Activated CD4-positive, CD25-positive, alpha-beta regulatory T cell (primary cell): ENCODE measurements at places on chromosomes 12 and 14.

GRCh38 chr14:68906439-68906838, 72.7 kb downstream of the ACTN1 start:
- no peak for DNase-seq

DNA sequence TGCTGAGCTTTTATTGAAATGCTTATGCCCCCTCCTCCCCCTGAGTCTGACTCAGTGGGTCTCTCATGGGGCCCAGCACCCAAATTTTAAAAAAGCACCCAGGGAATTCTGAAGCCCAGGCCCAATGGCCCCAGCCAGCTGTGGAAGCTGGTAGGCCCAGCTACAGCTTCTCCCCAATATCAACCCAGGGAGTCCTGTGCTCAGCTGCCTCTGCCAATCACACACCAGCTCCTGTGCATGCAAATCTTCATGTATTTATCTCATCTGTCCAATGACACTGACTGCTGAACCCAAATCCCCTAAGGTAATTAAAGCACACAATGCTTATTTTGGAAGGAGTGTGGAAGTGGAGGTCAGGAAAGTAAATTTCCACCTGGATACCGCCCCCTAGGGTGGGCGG, 76.3 kb downstream of the CCDC88C start:
- DNase-seq, result no peak

GRCh38 chr12:29980304-29980703, 196.6 kb upstream of the TMTC1 start:
- DNase-seq, result no peak

DNA sequence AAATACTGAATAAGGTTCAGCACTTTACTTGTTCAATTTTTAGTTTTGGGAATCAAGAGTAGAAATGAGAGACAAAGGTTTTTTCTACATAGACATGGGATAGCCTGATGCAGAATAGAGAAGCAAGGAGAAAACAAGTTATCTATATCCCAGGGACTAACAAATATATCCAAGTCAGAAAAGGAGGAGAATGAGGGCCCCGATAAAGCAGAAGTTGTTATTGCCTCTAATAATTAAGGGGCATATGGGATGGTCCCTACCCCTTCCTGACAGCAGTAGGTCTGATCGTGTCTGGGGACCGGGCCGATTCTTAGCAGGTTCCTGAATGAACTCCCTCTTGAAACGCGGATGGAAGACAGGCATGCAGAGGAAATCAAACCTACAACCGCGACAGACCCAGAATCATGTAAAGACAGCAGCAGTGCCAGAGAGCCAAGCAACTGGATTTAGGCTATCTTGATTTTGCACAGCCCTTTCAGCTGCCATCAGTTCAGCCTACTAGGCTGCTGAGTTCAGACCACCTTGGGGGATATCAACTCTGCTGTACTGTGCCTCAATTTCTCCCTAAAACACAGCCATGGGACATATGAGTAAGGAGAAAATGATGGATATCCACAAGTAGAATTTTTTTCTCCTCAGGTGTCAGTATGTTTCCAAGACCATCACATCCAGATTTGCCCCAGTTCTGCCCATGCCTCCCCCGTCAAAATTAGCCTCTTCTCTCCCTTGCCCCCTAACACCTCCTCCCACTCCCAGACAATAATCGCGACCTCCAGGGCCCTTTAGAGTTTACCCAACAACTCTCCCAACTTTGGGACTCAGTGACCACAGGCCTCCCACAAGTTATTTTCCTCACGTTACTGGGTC, 706 bp downstream of the PRMT5 start:
- no peak for DNase-seq

DNA sequence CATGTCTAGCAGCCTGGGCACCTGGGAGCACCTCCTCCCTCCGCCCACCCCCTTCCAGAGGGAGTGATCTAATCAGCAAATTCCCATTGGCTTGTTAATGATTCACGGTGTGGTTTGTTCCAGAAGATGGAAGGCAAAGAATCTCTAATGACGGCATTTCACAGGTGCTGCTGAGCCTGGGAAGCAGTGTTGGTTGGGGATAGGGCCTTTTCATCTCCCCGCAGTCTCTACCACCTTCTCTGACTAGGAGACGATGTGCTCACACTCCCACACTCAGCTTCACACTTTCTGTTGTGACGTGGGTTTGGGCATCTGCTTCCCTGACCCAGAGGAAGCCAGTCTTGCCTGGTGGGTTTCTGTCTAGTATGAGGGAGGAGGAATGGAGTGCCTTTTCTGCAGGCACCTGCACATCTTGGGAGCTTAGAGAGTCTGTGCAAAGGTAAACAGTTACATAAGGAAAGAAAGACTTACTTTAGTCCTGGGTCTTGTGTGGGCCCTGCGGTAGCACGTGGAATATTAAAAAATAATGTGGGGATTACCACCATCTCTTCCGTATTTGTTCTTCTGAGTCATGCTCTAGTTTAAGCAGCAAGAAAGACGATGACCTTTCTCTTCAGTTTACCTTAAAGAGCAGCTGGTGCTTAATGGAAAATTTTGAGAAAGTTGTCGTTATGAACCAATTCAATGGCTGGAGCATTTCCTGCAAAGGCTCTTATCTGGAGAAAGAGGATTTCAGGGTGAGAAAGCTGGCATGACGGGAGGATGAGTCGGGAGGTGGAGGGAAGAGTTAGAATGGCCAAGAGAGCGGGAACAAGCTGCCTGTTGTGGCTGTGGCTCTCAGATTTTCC, 70.6 kb upstream of the ARHGAP5 start:
- DNase-seq, result no peak

GRCh38 chr14:51367600-51367931, 127.5 kb downstream of the TMX1 start:
- no peak for DNase-seq

DNA sequence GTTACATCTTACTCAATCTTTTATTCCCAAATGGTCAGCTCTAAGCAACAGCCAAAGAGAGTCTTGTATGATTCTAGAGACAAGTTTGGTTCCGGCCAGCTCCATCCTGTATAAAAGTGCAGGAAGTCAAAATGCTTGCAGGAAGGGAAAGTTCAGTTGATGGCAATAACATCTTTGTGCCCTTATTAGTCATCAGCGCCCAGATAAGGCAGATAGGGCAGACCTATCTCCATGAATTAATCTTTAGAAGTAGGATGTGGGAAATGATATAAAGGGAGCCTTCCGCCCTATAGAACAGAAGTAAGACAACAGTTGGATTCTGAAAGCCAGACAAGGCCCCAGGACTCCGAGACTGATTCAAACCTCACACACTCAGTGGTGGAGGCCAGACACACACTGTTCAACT, 6.4 kb downstream of the GNS start:
- DNase-seq, result no peak

DNA sequence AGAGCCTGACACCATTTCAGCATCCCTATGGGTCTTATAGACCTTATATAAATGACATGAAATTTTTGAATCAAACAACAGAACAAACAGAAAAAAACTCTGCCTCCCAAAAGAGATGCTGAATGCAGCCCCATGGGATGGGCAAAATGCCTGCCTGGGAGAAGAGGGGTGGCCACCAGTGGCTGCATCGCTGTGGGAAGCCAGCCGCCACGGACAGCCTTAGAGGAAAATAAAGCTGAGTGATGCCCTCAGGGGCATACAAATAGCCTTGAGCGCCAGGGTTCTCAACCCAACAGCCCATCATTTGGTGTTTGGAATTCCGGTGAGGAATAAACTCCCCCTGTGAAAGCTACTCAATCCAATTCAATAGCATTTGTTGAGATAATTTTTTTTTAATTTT, 22.9 kb downstream of the SYNE3 start:
- DNase-seq, result no peak

- no peak for DNase-seq
These were observed 11.2 kb upstream of the BTG1 start for GRCh38 chr12:92156704-92157395.

DNA sequence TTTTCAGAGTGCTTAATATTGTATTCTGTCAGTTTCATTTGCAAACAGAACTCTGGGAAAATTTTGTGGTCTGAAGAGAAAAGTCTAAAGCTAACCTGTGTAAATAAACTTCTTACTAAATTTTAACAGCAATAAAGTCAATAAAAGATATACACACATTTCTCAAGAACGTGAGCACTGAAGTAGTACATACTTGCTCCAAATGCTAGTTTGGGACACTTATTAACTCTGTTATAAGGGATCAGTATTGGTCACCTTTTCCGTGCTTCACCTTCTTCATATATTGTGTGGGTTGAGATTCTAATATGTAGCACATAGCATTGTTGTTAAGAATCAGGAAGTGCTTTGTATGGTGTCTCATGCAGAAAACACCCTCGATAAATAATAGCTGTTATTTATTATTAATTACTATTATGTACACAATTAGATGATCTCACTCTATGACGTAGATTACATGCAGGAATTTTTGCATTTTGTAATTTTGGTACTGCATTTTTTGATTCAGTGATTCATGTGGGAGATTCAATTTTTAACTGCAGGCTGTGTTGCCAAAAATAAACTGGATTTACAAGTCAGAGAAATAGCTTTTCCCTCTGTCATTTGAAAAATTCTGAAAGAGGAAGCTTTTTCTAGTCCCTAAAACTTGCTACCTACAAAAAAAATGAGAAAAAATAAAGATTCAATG, 300.9 kb downstream of the ACSS3 start:
- no peak for DNase-seq

DNA sequence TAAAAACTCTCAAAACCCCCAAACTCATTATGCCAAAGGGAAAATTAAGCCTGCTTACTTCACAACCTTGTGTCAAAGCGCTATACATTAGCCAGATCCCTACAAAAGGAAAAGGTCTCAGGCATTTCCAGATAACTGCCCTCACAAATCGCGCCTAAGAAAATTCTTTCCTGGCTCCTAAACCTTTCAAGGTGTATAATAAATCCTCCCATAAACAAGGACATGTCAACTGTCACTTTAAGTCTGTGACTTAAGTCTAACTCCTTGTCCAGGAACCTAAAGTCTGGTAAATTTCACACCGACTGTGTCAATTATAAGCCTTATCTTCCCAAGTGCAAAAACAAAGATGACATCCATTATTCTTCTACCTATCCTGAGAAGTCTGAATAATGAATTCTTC, 4.3 kb upstream of the ETFBKMT start:
- DNase-seq, result no peak

DNA sequence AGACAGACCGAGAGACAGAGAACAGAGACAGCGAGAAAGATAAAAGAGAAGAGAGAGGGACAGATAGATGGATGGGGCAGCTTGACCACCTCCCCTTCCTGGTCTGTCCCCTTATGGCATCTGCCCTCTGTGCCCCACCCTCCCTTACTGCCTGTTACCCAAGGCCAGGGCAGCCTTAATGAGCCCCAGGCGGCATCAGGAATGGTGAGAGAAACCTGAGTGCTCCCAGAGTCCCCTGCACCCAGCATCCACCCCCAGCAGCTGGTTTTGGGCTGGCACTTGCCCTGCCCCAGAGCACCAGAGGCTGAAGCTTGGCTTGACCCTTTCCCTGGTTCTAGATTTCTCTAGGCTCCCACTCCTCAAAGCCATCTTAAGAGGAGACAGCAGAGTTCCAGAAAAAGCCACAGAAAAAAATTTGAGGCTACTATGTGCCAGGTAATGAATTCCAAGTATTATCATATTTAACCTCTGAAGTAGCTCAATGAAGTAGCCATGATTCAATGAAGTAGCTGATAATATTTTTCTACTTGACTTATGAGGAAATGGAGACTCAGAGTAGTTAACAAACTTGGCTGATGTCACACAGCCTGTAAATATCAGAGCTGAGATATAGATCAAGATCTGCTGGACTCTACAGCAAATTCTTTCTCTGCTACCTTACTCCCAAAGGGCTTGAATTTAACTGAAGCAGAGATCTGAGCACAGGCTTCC, 2.0 kb upstream of the ZNF385A start:
- no peak for DNase-seq

- no peak for DNase-seq
These were observed 92.9 kb downstream of the PPP2R5C start for GRCh38 chr14:101854366-101854765.

DNA sequence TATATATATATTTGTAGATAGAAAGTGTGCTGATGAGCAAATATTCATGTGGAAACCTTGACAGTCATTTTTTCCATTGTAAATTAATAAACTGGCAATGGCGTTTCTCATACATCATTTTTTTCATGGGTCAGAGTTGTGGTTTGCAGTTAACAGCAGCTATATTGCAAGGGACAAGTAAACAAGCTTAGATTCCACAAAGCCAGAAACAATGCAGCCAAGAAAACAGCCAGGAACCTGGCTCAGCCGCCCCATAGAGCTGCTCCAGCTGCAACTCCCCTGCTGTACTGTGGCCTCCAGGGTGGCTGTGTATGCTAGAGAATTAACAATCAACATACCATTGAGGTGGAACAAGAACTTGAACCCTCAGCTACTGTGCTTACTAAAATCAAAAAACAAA, 298.2 kb downstream of the TMEM132D start:
- DNase-seq, result no peak

DNA sequence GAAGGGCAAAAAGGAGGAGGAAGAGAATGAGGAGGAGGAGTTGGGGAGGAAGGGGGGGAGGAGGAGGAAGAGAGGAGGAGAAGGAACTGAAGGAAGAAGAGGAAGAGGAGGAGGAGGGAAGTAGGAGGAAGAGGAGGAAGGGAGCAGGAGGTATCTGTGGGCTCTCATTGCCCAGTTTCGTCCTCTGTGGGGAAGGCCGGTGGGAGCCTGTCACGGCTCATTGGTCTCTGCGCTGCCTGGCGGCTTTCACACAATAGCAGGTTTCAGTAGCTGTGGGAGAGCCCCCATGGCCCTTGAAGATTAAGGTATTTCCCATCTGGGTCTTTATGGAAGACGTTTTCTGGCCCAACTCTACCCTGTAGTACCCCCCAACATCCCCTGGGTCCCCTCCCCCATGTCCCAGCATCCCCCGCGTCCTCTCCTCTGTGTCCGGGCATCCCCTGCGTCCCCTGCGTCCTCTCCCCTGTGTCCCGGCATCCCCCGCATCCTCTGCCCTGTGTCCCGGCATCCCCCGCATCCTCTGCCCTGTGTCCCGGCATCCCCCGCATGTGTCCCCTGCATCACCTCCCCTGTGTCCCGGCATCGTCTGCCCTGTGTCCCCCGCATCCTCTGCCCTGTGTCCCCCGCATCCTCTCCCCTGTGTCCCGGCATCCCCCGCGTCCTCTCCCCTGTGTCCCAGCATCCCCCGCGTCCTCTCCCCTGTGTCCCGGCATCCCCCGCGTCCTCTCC, 278.2 kb upstream of the SFSWAP start:
- no peak for DNase-seq

- DNase-seq, result no peak
These were observed 409.0 kb downstream of the DAD1 start for GRCh38 chr14:22180045-22180444.

DNA sequence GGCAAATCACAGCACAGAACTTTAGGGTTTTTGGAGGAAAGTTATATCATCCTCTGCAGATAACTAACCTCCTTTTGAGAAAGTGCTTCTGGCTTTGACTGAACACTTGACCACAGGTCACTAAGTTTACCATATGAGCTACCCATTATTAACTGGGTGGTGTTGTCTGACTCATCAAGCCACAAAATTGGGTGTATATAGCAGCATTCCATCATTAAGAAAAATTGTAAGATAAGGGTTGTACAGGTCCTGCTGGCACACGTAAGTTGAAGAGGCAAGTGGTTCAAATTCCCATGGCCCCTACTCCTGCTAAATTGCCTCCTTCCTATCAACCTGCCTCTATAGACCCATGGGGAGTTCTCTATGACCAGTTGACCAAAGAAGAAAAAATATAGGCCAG, 39.5 kb downstream of the L2HGDH start:
- DNase-seq, result no peak

GRCh38 chr12:25236626-25237025, 14.1 kb downstream of the KRAS start:
- DNase-seq, result no peak

GRCh38 chr12:51815571-51815970, 32.9 kb downstream of the FIGNL2 start:
- no peak for DNase-seq
